Psoas muscle (tissue), 8 donors: ENCODE measurements at places on chromosomes 5 and 9. TPM values are rescaled to one million over a fixed set of nuclear protein-coding genes. Genes with fewer than 3 reads are reported as not detected.

Gene FOXI1
- polyA plus RNA-seq = not detected

Gene SV2C
- polyA plus RNA-seq = not detected

Gene ADGRD2
- polyA plus RNA-seq = not detected

Gene UNC13B
- polyA plus RNA-seq = 7.8 TPM

Gene POLR3G
- polyA plus RNA-seq = 4.9 TPM

Gene FAM120AOS
- polyA plus RNA-seq = 39.4 TPM

Gene EDIL3
- 0.38 TPM for polyA plus RNA-seq
